ENCODE measurements at places on chromosomes 6 and 20.

DNA sequence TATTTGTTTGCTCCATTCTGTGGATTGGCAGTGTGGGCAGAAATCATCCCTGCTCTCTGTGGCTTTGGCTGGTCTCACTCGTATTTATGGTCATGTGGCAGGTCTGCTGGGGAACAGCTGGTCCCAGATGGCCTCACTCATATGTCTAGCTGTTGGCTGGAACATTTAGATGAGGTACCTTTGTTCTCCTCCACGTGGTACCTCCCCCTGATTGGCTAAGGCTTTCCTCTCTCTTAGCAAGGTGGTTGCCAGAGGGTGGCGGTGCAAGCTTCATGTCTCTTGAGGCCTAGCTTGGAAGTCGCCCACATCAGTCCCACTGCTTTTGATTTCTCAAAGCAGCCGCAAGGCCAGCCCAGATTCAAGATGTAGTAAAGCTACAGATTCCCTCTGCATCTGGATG, 348.5 kb upstream of the BTBD3 start:
- no peak for DNase-seq

DNA sequence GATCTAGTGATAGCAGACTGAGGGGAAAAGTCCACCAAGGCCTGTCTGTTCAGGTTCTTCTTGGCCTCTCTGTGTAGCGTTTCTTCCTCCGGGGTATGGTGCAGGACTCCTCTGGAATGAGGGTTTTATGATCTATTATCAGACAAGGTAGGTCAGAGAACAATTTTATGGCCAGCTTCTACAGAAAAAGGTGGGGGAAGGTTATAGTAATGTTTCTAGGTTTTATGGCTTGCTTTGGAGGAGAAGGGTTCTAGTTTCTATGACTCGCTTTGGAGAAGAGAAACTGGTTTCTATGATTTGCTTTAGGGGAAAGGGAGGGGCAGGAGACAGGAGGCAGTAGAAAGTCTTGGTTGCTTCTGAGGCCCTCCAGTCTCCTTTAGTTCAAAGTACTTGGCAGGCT, 144.8 kb upstream of the LAMA2 start:
- no peak for DNase-seq

DNA sequence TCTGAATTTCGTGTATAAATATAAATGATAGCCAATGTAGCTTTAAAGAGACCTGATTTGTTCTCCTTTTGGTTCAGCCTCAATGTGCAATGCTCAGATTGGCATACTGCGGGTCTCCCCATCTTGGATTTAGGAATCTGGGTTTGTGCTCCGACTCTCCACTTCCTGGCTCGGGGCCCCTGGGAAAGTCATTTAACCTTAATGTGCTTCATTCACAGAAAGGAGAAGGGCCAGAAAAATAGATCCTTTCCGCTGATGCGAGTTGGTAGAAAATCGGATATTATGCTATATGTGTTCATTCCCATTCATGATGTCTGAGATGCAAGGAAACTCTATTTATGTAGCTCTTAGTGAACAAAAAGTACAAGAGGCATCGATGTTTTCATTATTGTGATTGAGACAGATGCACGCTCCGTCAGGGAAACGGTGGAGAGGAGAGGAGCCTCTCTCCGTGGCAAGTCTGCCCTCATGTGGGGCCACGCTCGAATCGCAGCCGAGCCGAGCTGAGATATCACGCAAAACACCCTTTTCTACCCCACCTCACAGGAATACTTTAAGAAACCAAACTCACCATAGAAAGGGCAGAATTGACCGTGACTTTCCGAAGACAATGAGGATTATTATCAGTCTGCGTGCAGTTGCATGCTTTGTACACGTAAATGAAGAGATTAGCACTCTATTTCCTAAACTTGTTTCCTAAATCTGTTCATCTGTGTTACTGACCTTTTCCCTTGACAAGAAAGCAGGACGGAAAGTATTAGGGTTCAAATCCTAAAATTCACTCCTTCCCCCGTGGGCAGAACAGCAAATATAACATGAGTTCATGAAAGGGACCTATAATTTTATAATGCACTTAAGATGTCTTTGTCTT, 136.6 kb downstream of the COL9A1 start:
- no peak for DNase-seq

DNA sequence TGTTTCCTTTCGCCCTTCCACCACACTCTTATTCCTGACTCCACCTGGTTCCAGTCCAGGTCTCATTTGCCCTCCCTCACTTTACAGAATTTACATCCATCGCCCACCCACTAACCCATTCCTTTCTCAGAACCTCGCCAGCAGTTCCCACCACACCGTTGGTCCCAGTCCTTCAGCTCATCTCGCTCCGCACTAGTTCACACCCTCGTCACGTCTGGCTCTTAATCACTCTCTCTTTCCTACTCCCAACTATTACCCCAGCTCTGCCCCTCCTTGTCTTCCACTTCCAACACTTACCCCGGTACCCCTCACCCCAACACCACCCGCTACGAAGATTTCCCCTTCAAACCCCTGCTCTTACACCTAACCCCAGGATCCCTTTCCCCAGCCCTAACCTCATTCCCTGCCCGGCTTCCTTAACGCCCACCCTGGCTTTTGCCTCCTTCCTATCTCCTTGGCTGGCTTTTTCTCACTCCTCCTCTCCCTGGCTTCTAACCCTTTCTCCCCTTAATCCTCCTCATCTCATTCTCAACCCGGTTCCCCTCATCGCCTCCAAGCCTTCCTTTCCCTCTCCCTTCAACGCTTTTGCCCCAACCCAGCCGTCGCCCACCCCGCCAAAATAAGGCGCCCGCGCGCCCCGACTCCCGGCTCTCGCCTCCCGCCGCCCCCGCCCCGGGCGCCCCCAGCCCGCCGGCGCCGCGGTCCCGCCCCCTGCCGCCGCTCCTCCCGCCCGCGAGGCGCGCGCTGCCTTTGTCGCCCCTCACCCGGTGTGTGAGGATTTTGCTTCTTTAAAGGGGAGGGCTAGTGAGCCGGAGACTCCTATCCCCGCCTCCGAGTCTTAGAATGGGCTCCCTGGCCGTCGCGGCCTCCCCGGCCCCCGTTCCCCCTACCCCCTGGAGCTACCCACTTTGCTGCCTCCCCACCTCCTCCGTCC, 542 bp downstream of the USP49 start:
- peak; percentile 19 for DNase-seq

- DNase-seq, result no peak
Observed at GRCh38 chr6:36122495-36123269, 7.6 kb upstream of the MAPK13 start.

- no peak for DNase-seq
Observed at GRCh38 chr6:113697632-113698410, 159.3 kb upstream of the MARCKS start.

DNA sequence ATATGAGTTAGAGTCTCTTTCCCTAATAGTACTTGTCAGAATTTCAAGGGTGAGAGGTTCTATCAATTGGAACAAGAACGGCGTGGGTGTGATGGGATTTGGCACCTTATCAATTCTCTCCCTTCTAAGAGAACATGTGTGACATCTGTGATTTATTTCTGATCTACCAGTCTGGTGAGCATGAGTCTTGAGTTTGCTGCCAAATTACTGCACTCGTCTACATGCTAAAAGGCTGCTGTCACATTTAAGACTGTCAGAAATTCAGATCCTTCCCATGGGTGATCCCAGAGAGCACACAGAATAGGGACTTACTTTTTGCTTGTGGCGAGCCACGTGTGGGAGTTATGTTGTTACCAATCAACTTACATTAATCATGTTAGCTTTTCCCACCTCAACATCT, 370.2 kb upstream of the SASH1 start:
- DNase-seq, result no peak

DNA sequence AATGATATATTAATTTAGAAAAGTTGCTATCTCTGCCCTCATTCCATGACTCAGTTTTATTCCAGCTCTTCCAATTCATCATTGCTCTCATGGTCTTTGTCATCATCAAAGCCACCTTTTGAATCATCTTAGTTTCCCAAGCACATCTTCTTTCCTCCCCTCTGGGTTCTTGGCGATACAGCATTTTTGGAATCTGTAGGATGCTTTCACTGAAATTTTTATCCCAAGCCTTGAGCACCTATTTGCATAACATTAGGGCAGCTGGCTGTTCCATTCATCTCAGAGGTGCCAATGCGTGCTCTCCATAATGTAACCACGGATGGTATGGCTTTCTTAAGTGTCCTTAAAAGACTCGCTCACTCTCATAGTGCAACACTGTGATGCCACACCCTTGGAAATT, 100.4 kb downstream of the SNX5 start:
- no peak for DNase-seq

- no peak for DNase-seq
Observed at GRCh38 chr6:22145376-22145775, 151.5 kb downstream of the PRL start.

- peak; percentile 13 for DNase-seq
Observed at GRCh38 chr6:110514818-110515217, 38.4 kb upstream of the SLC22A16 start.

DNA sequence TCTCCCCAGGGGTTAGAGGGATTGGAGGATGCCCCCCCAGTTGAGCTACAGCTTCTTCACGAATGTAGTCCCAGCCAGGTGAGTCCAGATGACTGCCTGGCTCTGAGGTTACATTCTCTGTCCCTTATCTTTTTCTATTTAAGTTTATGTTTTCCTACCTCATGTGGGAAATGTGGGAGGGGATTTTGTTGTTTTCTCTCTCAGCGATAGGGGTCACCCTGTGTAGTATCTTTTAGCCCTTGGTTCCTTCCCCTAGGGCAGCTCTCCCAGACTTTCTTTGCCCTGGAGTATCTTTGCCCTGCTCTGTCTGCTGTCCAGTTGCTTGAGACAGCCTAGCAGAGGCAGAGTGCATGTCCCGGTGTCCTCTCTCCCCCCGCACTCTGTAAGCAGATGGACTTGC, 5.8 kb downstream of the FANCE start:
- DNase-seq, result no peak

DNA sequence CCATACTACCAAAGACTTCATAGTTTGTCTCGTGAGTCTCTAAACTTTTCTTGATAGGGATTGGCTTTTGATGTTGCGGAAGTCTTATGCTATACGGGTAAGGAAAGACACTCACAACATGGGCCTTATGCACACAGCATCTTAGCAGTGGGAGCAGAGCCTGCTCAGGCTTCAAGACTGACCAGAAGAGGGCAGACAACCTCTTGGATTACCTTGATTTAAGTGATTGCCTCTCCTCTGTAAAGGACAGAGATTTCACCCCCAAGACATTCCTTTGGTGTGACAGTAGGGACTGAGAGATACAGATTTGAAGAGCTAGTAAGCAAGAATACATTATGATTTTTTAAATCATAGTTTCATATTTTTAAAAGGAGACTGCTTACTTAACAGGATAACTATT, 71.0 kb upstream of the SAMD3 start:
- peak; percentile 61 for DNase-seq

- DNase-seq, result no peak
Observed at GRCh38 chr6:6811128-6812009, 222.8 kb downstream of the LY86 start.

DNA sequence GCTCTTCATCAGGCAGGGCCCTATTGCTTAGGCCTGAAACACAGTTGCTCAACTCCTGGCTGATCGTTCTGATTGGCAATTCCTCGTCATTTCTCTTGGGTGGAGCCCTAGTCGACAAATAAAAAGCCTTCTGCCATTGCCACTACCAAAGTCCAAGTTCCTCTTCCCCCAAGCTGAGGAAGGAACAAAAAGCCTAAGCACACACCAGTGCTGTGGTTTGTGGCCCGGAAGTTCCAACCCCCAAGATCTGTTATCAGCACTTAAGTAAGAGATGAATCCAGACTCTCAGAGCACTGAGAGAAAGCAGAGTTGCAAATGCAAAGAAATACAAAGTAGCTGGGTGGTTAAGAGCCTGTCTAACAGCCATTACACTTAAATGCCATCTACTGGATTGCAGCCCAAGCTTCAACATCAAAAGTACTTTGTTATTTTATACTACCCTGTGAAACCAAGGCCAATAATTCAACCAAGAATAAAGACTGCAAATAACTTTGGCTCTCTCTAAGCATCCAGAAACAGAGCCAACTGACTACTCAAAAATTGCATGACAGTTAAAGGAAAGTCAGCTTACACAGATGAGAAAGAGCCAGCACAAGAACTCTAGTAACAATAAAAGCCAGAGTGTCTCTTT, 1024.0 kb downstream of the GRIK2 start:
- peak; percentile 4 for DNase-seq

- peak; percentile 50 for DNase-seq
Observed at GRCh38 chr6:106735136-106735633, 105.8 kb downstream of the QRSL1 start.

DNA sequence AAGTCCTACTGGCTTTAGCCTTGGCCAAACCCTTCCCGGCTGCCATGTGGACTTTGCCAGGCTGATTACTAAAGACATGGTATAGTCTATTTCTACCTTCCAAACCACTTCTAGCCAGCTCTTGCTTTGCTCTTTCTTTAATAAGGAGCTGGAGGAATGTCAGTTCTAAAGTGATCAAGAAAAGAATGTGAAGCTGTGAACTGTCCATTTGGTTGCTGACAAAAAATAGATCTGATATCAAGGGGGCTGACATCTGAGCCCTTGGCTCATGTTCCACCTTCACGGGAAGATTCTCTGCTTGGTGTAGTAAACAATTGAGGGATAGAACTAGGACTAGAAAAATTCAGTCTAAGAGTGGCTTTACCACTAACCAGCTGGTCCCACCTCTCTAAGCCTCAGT, 22.6 kb downstream of the GNAS-AS1 start:
- no peak for DNase-seq

- DNase-seq, result no peak
Observed at GRCh38 chr6:170096191-170096802, 194.6 kb downstream of the DLL1 start.

GRCh38 chr20:16349523-16350260, 223.6 kb downstream of the KIF16B start:
- no peak for DNase-seq

GRCh38 chr6:109488001-109488400, 5.0 kb upstream of the ZBTB24 start:
- no peak for DNase-seq

- DNase-seq, result no peak
Observed at GRCh38 chr6:160060920-160061447, 60.6 kb upstream of the SLC22A1 start.

DNA sequence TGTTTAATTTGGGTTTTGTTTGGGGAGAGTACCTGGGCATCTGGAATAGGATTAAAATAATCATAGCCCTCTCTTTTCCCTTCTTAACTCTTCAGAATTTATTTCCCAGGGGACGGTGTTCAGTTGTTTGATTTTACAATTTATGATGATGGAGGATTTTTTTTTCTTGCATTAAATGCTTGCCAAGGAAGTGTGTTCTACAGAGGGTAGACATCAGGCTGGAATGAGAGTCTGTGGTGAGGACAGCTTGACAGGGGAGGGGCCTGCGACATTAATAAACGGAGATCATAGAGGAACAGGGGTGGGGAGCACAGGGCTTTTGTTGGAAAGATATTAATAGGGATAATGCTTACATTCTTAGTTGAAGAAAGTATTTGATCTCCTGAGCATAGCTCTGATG, 297.5 kb downstream of the CLIC5 start:
- no peak for DNase-seq
